Activated CD4-positive, alpha-beta memory T cell treated with anti-CD3 and anti-CD28 coated beads for 36 hours (primary cell): ENCODE measurements at places on chromosomes 3 and 15.

GRCh38 chr3:128999102-128999501, 2.0 kb upstream of the EFCC1 start:
- no peak overlapping the region for H3K4me3 ChIP-seq
- H3K27ac ChIP-seq: no peak overlapping the region
- no peak for DNase-seq
- H3K36me3 ChIP-seq: no peaks in the 10 kb centered on the region

- no peak for DNase-seq
- H3K36me3 ChIP-seq: no peaks in the 10 kb centered on the region
- no peak overlapping the region for H3K27ac ChIP-seq
- peaks cover 11% of the 10 kb centered on the region for H3K4me1 ChIP-seq
Measured at GRCh38 chr15:83105440-83105839, 2.0 kb upstream of the TM6SF1 start.

- no peaks in the 10 kb centered on the region for H3K36me3 ChIP-seq
- peaks cover 7% of the 10 kb centered on the region for H3K27me3 ChIP-seq
- no peak overlapping the region for H3K27ac ChIP-seq
- no peak overlapping the region for H3K4me3 ChIP-seq
Measured at GRCh38 chr3:190044142-190044541, 76.6 kb downstream of the P3H2 start.

- H3K27ac ChIP-seq: no peak overlapping the region
- H3K36me3 ChIP-seq: peaks cover 15% of the 10 kb centered on the region
- no peaks in the 10 kb centered on the region for H3K27me3 ChIP-seq
- H3K4me1 ChIP-seq: peaks cover 22% of the 10 kb centered on the region
Measured at GRCh38 chr3:72818092-72818773, 30.0 kb downstream of the SHQ1 start.

- H3K4me1 ChIP-seq: no peaks in the 10 kb centered on the region
- no peak overlapping the region for H3K27ac ChIP-seq
- H3K4me3 ChIP-seq: no peak overlapping the region
- no peaks in the 10 kb centered on the region for H3K36me3 ChIP-seq
Measured at GRCh38 chr3:170802164-170803151, 67.5 kb downstream of the RPL22L1 start.
